SHP77 treated with DMSO at 0.1 percent for 48 hours (cell line): ENCODE measurements at places on chromosomes 3 and 15.

DNA sequence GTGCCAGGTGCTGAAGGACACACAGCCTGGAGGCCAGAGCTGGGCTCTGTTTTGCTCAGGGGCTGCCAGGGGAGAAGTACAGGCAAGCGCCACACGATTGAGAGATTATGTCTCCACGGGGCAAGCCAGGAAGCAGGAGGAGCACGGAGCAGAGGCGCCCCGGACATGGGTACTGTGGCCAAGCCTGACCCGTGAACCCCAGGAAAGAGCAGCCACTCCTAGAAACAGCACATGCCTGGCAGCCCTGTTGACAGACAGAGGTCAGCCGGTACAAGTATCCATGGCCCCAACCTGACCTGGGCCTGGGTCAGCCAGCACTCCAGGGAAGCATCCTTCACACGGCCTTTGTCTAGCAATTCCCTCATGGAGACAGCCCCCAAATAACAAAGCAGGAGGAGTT lies 89.4 kb downstream of the ADAMTS17 start:
- no peak for DNase-seq

DNA sequence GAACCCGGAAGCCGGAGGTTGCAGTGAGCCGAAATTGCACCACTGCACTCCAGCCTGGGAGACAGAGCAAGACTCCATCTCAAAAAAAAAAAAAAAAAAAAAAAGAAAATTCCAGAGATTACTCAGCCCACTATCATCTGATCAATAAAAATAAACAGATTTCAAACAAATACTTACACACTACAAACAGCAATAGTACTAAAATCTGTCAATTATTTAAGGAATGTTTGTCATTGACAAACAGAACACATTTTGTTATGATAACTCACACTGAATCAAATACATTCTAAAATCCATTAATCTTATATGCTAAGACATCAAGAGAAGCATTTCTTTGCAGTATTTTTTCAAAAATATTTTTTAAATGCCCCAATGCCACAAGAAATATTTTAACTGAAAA lies 7.6 kb downstream of the MYO9A start:
- DNase-seq, result no peak

DNA sequence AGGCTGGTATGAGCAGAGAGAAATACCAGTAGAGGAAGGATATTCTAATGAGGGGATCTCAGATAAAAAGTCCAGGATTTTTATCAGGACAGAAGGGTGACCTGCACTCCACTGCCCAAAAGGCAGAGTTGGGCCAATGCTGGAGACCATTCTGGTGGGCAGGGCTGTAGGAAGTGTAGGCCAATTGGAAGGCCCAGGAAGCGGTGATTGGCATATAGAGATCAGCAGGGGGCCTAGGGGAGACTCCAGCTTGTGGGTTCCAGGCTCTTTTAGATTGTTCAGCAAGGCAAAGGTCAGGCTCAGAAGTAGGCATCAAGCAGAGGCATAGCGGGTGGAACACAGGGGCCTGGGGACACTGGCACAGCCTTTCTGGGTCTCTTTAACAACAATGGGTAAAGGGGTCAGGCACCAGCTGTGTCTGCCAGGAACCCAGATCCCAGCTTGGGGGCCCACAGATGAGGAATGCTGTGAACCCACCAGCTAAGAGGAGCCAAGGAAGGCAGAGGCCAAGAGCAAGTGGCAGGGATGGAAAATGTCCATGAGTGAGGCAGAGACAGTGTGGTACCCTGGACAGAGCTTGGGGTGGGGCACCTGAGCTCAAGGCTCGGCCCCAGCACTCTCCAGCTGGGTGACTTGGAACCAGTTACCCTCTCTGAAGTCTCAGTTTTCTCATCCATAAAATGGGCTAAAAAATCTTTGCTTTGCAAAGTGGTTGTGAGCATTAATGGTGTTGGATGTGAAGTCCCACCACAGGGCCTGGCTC lies 27.0 kb upstream of the RASGRF1 start:
- DNase-seq, result no peak

GRCh38 chr15:54815556-54815955 lies 381.2 kb downstream of the RSL24D1 start:
- DNase-seq, result no peak

DNA sequence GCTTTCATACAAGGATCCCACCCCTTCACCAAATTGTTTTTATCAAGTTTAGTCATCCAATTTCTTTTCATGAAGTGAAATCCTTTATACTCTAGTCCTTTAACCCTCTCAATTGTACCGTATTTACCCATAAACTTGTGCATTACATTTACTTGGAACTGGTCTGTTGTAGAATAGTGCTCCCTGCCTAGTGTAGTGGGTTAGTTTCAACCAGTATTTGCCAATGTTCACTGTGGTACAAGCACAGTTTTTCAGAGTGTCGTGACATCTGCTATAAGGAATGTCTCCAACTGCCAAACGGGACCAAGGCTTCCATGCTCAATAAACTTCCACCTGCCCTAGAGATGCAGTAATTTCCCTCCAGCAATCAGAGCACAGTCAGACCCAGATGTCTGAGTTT lies 211.9 kb downstream of the KCNAB1 start:
- no peak for DNase-seq

- no peak for DNase-seq
Observed at GRCh38 chr3:69842789-69843188, 103.5 kb downstream of the MITF start.

DNA sequence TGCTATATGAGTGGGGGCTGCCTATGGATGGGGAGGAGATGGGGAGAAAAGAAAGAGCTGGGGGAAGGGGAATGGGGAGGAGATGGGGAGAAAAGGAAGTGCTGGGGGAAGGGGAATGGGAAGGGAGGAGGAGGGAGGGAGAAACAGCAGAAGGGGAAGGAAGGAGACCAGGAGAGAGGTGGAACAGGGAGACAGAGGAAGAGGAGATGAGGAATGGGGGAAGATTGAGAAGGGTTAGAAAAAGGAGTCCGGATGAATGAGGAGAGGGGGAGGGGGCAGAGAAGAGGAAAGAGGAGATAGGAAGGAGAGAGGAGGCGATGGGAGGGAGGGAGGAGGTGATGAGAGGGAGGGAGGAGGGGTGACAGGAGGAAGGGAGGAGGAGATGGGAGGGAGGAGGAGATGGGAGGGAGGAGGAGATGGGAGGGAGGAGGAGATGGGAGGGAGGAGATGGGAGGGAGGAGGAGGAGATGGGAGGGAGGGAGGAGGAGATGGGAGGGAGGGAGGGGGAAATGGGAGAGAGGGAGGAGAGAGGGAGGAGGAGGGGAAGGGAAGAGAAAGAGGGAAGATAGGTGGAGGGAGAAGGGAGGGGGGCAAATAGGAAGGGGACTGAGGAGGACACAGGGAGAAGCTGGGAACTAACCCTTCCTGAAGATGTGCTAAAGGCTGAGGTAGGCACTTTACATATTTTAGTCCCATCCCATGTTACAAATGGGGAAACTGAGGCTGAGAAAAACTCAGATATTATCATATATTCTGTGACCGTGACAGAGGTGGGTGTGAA lies 6.6 kb upstream of the BCL2L10 start:
- DNase-seq, result no peak

DNA sequence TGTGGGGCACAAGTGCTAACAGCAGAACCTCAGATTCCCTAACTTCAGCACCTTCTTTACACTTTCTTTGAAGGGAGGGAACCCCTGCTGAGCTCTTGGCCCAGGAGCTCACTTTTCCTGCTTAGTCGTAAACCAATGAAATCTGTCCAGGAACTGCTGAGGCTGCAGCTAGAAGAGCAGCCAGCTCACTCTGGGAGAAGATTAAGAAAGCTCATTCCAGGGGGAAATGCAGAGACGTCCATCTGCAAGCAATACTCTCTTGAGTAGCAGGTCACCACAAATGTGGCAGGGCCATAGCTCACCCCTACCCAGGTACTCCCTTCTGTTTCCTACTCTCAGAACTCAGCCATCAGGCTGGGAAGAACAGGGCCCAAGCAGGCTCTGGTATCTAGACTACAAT lies 103.3 kb downstream of the WDR76 start:
- no peak for DNase-seq

- no peak for DNase-seq
Observed at GRCh38 chr3:30513374-30514152, 92.8 kb upstream of the TGFBR2 start.

DNA sequence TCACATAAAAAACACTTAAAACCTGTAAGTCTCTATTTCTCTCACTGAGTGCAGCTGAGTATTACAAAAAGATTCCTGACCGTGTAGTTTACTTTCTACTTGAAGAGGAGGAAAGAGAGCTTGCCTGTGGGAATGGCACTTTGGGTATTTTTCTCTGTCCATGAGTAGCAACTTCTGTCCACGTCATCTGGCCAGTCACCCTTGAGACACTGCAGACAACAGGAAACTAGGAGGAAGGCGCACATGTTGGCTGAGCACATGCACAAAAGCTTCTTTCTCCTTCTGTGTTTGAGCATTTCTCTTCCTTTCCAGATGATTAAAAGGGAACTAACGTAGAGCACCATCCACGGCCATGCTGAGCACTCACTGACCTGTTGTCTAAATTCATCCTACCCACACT lies 19.7 kb downstream of the STARD5 start:
- DNase-seq, result no peak

- no peak for DNase-seq
Observed at GRCh38 chr3:126676919-126677705, 22.2 kb upstream of the TXNRD3 start.

DNA sequence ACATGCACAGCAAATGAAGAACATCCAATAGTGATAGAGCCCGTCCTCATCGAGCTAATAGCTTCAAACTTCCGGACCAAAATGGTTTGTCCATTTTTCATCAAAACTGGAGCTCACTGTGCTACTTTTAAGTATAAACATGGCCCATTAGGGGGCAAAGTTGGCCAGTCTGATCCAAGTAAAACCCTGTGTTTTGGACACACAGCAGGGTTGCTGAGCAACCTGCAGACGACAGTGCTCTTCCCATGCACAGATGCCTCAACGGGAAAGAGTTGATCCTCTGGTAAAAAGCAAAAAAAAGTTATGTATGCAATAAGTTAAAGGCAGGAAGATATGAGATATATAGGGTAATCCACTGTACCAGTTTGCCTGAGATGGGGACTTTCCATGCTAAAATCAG lies 244.0 kb upstream of the THBS1 start:
- DNase-seq, result no peak

DNA sequence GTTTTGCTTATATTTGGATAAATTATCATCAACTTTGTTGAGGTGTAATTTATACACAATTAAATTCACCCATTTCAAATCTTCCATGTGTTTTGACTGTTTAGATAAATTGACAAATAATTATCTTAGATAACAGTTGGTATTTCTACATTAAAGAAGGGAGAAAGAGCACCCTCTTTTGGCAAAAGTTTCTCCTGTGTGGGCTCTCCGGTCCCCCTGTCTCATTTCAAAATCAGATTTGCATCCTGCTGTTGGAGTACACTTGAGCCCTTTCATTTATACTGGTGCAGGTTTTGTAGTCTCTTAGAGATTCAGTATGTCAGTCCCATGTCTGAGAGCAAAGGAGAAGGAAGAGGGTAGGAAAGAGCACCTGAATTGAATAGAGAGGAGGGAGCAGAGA lies 49.4 kb downstream of the NKIRAS1 start:
- DNase-seq, result no peak

GRCh38 chr3:16897254-16897926 lies 12.6 kb downstream of the PLCL2 start:
- DNase-seq, result peak; percentile 55

- no peak for DNase-seq
Observed at GRCh38 chr3:196804773-196805172, 62.9 kb upstream of the SENP5 start.

DNA sequence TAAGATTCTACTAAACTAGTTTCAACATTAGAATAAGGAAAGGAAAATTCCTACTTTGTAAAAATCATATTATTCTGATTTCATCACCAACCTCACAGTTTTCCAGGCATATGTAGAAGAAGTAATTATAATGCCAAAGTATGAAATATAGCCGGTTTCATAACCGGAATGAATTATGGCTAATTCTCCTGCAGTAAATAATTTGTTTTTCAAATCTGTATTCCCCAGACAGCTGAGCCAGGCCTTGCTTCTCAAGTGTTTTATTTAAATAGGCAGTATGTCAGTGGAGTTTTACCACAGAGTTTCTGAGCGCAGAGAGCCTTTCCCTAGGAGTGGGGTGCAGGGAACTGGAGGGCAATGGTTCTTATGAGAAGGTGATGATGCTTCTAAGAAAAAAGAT lies 8.7 kb upstream of the CPA3 start:
- no peak for DNase-seq

GRCh38 chr15:84983711-84984110 lies 2.1 kb downstream of the PDE8A start:
- DNase-seq, result no peak

- DNase-seq, result no peak
Observed at GRCh38 chr15:49462232-49462844, 39.3 kb downstream of the FGF7 start.

- DNase-seq, result no peak
Observed at GRCh38 chr3:123765475-123766128, 118.5 kb downstream of the MYLK start.

GRCh38 chr3:64382153-64382552 lies 156.9 kb upstream of the PRICKLE2 start:
- no peak for DNase-seq

- DNase-seq, result no peak
Observed at GRCh38 chr3:23162934-23163333, 40.2 kb upstream of the UBE2E2 start.

DNA sequence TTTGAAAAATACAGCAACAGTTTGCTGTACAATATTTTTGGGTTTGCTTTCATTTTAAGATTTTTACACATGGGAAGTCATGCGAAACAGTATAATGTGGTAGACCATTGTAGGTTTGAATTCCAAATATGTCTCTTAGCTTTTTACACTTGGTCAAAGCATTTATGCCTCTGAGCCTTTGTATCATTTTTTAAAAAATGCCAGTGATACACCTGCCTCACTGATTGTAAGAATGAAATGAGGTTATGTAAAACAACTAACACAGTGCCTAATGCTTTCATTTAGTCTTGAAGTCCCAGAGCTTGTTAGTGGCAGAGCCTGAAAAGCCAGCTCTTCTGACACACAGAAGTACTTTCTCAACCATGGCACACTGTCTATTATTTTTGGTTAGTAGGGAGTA lies 202.0 kb downstream of the UBE2E2 start:
- no peak for DNase-seq

- no peak for DNase-seq
Observed at GRCh38 chr15:62491642-62492041, 326.6 kb upstream of the C2CD4B start.

- DNase-seq, result no peak
Observed at GRCh38 chr3:122403489-122403888, 12.4 kb downstream of the WDR5B start.

- DNase-seq, result no peak
Observed at GRCh38 chr3:74410276-74410941, 204.1 kb downstream of the CNTN3 start.

- no peak for DNase-seq
Observed at GRCh38 chr15:45030743-45031142, 7.7 kb downstream of the SORD start.

GRCh38 chr3:44894485-44894884 lies 20.1 kb downstream of the TGM4 start:
- DNase-seq, result no peak
